Fibroblast of mammary gland (primary cell): ENCODE measurements at places on chromosomes 5 and 9.

GRCh38 chr5:68285075-68285840, 69.7 kb downstream of the PIK3R1 start:
- no peak for DNase-seq

DNA sequence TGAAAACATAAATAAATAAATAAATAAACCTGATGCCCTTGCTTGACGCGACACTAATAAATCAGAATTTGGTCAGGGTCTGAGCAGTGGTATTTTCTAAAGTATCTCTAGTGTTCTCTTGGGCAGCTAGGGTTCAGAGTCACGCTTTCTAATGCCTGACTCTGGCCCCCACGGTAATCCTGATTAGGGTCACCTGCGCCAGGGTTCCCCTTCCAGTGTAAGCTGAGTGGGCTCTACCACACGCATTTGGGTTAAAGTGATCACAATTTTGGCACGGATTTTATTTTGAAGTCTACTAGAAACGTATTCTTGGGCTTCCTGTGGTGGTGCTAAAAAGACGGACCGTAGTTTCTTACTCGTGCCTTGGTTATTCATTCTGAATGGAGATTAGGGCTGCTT, 651 bp downstream of the TTC1 start:
- DNase-seq: no peak

DNA sequence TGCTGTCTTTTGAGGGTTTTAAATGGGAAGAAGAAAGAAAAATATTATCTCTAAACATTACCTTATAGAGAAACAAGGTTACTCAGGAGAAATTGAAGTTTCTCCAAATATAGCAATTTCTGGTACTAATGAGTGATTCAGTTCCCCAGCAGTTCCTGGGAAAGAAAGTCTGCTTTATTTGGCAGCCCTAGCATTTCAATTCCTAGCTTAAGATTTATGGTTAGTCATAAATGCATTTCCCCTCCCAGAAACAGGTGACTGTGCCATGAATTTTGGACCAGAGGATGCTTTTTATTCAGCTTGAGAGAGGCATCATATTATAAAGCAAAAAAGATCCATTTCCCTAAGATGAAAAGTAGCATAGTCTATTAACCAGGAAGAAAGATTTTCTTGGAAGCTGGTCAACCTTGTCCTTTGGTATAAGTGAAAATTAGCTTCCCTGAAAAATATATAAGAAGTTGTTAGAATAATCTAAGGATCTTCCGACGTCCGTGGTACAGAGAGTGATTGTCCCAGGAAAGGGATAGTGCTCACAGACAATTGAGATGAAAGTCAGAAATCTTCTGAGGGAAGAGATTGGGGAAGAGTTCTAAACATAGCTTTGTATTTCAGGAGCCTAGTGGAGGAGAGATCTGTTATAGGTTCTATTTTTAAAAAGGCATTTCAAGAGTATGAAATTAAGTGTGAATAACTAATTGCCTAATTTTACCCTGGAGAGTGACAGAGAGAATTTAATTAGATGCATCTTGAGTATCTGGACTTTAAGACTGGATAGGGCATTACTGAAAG, 164.9 kb downstream of the ESM1 start:
- DNase-seq: peak; percentile 33

GRCh38 chr9:61669352-61669751, 479.5 kb downstream of the SPATA31A7 start:
- no peak for DNase-seq

GRCh38 chr5:123485275-123485674, 26.7 kb upstream of the CSNK1G3 start:
- no peak for DNase-seq

GRCh38 chr5:175202463-175203068, 241.4 kb downstream of the DRD1 start:
- DNase-seq: peak; percentile 35

DNA sequence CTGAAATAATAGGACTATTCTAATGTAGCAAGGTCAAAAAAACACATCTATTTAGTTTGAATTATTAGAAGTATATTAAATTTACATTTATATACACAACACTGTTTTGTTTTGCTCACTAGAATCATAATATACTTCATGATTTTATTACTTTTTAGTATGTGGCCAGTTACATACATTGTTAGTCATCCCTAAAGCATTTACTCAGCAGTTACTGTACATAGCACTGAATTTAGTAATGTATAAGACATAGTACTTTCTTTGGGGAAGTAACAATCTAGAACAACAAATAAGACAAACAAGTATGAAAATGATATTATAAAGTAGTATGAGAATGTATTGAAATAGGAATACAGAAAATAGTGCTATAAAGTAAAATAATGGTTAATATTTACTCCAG, 28.2 kb downstream of the ERCC8 start:
- peak; percentile 31 for DNase-seq

- peak; percentile 45 for DNase-seq
Measured at GRCh38 chr5:54520438-54520846, 2.9 kb downstream of the SNX18 start.

DNA sequence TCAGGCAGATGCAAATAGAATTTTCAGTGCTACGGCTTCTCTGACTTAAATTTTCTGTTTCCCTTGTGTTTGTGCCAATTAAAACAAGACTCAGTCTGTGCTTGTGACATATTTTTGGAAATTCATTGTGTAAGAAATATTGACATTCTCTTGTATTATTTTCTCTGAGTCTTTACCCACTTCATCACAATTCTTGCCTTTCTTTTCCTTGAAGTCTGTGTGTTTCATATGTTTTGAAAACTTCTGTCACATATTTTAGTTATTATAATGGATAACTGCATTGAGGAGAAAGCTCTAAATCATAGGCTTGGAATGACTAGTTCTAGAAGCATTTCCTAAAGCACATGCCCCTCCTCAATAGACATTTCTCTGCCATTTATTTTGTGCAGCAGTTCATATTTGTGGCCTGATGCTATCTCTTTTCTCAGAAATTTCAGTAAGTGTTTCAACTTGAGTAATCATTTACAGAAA, 206.6 kb downstream of the PALM2AKAP2 start:
- DNase-seq: peak; percentile 94

GRCh38 chr9:129319076-129319937, 141.2 kb upstream of the IER5L start:
- DNase-seq: no peak

GRCh38 chr9:109733690-109734089, 46.3 kb upstream of the PALM2AKAP2 start:
- peak; percentile 74 for DNase-seq

DNA sequence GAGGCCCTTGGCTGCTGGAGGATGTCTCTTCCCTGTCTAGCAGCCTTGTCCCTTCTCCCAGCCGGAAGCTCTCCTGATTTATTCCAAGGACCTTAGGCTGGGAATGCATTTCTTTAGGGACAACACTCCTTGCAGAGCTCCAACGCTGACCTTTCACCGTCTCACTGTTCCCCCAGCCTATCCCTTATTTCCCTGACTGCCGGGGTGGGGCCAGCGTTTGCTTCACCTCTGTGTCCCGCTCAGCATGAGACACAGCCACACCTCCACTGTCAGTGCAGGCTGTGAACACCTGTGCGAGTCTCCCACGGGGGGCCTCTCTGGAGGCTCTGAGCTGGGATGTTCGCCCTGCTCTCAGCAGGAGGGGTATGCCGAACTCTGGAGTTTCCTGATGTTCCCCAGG, 106.2 kb upstream of the FCN2 start:
- no peak for DNase-seq

GRCh38 chr5:150073677-150074076, 12.7 kb downstream of the CSF1R start:
- no peak for DNase-seq

GRCh38 chr5:171494452-171495121, 75.1 kb downstream of the FGF18 start:
- DNase-seq: peak; percentile 92

DNA sequence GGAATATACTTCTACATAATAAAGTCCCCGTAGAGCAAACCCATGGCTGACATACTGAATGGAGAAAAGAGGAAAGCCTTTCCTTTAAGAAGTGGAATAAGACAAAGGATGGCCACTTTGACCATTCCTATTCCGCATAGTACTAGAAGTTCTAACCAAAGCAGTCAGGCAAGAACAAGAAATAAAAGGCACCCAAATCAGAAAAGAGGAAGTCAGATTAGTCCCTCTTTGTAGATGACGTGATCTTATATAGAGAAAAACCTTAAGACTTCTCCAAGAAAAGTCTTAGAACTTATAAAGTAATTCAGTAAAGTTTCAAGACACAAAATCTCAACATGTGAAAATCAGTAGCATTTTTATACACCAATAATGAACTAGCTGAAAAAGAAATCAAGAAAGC, 133.9 kb downstream of the GIN1 start:
- DNase-seq: no peak

GRCh38 chr5:147648597-147648996, 133.9 kb downstream of the JAKMIP2 start:
- DNase-seq: no peak

GRCh38 chr9:109269839-109270238, 51.0 kb downstream of the EPB41L4B start:
- DNase-seq: no peak

GRCh38 chr9:94181408-94182181, 77.5 kb upstream of the ZNF169 start:
- no peak for DNase-seq

DNA sequence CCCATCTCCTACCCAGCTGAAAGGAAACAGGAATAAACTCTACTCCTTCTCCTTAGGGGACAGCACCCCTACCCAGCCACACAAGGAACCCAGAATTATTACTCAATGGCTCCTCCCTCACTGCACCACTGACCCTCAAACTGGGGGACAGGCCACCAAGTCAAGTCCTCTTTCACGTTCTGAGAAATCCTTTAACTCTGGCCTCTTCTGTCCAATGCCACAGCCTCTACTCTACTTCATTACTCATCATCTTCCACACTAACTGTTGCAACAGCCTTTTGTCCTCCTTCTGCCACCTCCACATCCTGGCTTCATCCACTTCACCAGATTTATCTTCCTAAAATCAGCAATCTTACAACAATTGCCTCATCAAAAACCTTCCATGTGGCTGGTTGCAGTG, 6.8 kb downstream of the TTC39B start:
- DNase-seq: peak; percentile 80

DNA sequence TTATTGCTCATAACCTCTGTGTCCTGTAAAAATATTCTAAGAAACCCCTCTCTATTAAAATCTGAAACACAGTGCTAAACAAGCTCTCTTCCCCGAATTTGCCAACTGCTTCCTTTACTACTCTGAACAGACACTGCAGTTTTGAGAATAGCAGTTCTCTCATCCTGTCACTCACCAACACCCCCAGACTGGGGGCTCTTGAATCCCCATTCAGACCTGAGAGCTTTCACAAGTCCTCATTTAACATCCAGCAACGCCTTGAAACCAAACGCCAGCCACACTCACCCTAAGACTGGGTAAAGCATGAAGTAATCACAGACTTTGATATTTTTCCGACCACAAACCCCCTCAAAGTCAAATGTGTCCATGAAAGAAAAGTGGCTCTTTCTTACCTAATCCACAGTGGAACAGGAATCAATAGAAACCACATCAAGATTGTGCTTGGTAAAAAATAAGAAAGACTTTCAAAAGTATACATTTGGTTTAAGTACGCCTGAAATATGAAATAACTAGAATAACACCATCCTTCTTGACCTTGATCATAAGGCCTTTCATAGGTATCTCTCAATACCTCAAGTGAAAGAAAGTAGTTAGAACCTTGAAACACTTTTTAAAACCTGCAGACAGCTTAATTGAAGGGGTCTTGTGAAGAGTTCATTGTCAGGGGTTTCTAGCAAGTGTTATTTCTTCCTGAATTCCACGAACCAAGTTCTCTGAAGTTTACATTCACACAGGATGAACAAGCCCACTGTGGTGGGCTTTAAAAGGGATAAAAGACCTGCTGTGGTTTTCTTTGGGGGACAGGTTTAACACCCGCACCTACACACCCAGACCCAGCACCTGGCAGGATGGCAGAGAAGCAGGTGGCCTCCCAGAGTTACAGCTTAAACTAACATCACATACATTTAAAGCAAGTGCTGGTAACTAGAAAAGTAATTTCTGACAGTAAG, 412.6 kb downstream of the MLLT3 start:
- DNase-seq: no peak

GRCh38 chr9:35905912-35906679, at the start of gene HRCT1:
Gene HRCT1, plus strand, starts transcription at chr9:35906202. Its CDS starts 86 bp downstream, at chr9:35906288.
- peak; percentile 98 for DNase-seq

DNA sequence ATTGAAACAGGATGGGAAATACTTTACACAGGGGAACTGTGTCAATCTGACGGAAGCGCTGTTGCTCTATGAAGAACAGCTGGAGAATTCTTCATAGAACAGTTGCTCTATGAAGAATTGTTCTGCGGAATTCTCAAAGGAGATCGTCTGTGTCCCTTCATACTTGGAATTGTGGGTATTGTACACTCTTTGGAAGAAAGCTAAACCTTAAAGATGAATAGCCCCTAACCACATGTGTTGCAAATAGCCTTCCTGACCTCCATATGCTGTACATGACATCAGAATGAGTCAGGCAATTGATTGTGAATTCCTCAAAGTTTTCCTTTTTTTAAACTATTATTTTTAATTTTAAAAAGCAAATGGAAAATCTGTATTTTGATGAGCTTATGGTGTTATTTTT, 15.6 kb downstream of the NIM1K start:
- peak; percentile 88 for DNase-seq

DNA sequence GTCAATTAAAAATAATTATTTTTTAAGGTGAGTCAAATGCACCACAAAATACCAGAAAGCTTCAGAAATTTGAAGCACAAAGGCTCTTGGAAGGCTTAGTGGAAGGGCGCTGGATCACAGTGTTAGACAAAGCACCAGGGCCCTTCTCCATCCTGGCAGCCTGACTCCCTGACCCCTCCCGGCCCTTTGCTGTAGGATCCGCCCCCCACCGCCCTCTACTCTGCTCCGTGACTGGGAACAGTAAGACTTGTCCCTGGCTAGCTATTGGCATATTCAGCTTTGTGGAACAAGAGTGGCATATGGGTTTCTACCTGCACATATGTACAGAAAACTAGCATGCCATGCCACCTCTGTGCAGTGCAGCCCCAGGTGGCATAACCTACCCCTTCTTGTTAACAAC, 222.1 kb downstream of the SYK start:
- no peak for DNase-seq

DNA sequence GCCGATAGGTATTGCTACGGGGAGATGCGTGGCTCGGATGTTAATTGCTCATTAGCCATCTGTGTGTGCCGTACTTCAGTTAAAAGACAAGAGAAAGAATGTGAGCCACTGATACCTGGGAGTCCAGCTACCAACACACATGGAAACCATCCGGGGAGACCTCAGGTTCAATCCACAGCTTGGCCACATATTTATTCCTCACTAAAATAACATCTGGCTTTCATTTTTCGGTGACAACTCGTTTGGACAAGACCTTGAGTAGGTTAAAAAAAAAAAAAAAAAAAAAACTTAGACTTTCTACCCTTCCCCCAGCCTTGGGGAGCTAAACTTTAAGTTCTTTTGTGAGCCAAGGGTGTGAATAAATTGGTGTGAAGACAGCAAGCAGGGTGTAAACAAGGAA, 84.1 kb downstream of the SLIT3 start:
- no peak for DNase-seq

- no peak for DNase-seq
Measured at GRCh38 chr5:103060424-103060954, 59.4 kb downstream of the GIN1 start.

- DNase-seq: peak; percentile 76
Measured at GRCh38 chr9:104074876-104075275, 19.2 kb upstream of the SMC2 start.

- peak; percentile 53 for DNase-seq
Measured at GRCh38 chr9:806285-807156, 35.0 kb upstream of the DMRT1 start.
